ENCODE measurements at places on chromosomes 3 and 15.

DNA sequence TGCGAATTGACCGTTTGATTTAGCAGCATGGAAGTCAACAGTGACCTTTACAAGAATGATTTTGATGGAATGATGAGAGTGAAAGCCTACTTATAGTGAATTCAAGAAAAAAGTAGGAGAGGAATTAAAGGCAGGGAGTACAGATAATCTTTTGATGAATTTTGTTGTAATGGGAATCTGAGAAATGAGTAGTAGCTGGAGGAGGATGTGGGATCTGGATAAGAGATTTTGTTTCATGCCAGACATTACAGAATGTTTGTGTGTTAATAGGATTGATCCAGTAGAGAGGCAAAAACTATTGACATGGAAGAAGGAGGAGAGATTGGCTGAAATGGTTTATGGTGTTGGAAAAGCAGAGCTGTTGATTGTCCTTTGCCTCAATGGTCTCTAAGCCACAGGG, 17.4 kb upstream of the ZNF609 start:
- ATAC-seq: no peak

- no peak for ATAC-seq
These were observed 223.4 kb downstream of the THRB start for GRCh38 chr3:24271228-24271627.

- ATAC-seq: no peak
These were observed 32.6 kb upstream of the IREB2 start for GRCh38 chr15:78405336-78405924.

DNA sequence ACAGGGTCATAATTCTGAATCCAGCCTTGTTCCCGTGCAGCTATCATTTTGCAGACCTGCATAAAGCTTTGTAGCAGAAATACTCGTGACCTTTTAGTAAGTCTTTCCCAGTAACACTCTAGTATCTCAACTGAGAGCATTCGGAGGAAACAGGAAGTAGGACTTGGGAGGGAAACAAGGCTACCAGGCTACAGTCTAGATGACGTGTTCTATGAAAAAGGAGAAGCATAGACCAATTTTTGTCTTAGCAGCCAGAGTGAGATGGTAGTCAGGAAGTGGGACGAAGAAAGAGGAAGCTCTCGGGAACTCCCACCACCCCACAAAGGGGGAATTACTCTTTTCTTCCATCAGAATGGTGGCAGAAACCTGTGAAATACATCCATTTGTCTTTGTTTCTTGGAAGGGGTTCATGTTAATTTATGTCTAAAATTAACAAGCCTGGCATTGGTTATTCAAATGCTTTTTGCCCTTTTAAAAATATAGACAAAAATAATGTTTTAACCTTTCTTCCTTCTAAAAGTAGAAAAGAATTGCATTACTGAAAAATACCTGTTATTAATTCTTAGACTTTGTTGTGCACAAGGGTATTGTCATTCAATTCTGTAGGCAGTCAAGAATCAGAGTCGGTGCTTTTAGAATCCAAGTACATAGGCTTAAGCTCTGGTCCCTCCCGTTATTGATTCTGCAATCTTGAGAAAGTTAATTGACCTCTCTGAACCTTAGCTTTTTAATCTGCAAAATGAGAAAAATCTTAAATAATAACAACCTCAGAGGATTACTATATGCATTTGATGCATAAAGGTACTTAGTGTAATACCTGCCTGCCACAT, 1.6 kb upstream of the SUCNR1 start:
- ATAC-seq: peak; percentile 31

DNA sequence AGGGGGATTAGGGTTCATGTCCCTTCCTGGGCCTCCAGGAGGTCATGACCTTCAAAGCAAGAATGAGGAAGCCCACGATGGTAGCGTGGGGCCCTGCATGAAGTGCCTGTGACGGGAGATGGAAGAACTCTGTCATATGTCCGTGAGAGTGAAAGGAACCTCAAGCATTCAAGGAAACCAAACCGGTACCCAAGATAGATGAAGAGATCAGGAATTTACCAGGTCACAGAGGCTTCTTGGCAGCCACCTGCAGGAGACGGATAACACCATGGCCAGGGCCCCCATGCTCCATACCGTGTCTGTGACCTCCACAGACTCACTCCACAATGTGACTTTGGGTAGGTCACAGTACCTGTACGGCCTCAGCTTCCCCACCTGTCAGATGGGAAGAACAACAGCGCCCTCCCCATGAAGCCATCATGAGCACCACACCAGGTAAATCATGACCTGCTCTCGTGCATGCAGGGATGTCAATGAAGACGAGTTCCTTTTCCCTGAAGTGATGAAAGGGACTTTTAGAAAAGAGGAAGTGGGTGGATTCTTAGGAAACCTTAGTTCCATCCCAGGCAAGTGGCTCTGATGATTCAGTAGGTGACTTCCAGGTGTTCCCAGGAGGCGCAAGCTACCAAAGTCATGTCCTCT, 23.3 kb upstream of the CYP11A1 start:
- ATAC-seq: no peak

GRCh38 chr15:52760562-52760961, 29.6 kb downstream of the ONECUT1 start:
- ATAC-seq: no peak

DNA sequence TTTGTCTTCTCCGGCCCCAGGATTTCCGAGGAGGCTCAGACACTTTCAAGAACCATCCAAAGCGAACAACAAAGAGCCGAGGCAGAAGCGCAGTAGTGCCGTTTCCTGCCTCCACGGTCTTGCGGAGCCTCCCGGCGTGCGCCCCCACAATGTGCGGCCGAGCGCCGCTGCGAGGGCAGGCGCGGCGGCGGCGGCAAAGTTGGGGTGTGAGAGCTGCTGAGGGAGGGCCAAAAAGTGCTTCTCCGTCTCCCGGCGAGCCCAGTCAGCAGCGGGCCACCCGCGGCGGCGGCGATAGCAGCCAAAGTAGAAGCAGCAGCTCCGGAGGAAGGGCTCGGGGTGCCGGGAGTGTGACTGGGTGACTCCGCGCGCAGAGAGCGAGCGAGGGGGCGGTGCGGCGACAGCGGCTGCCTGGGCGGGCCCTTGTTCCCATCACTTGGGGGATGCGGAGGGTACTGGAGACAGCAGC, 749.1 kb downstream of the ROBO1 start:
- ATAC-seq: peak; percentile 78

GRCh38 chr15:98719137-98719740, 70.9 kb downstream of the IGF1R start:
- no peak for ATAC-seq

- peak; percentile 62 for ATAC-seq
These were observed 107.0 kb downstream of the ALCAM start for GRCh38 chr3:105473521-105474223.

DNA sequence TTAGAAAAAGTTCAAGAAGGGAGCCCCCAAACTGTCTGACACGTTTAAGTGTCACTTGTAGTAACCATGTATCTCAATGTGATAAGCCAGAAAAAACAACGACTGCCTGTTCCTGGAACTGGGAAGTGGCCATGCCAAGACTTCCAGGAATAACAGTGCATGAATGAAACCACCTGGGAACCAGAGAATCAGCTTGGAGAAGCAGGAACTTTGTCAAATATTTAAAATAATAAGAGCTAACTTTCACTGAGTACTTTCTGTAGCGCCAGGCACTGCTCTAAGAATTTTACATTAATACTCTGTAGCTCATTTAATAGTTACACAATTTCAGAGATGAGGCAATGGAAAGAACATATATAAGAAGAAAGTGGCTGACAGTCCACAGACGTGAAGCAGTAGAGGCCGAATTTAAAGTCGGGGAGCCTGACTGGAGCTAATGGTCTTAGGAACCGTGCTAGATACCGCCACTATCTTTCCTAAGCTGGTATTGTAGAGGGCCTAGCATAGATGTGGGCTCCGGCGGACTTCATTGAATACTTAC, 876 bp downstream of the PLSCR1 start:
- ATAC-seq: peak; percentile 9

DNA sequence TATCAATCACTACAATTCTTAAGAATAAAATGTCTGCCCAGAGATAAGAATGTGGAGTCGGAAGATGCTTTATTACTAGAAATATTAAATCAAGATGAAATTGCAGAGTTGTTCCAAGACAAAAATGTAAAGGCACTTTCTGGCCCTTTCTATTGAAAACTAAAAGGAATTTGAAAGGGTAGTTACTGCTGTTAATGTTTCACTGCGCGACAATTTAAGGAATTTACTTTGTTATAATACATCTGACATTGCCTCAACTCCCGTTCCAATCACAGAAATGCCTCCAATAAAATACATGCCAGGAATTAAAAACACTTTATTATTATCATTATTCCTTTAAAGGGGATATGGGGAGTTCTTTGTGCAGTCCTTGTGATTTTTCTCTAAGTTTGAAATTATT, 26.4 kb downstream of the RSL24D1 start:
- ATAC-seq: no peak

GRCh38 chr3:4547799-4548198, 54.7 kb downstream of the ITPR1 start:
- ATAC-seq: no peak

- ATAC-seq: no peak
These were observed 48.3 kb downstream of the GREM1 start for GRCh38 chr15:32766101-32766500.

DNA sequence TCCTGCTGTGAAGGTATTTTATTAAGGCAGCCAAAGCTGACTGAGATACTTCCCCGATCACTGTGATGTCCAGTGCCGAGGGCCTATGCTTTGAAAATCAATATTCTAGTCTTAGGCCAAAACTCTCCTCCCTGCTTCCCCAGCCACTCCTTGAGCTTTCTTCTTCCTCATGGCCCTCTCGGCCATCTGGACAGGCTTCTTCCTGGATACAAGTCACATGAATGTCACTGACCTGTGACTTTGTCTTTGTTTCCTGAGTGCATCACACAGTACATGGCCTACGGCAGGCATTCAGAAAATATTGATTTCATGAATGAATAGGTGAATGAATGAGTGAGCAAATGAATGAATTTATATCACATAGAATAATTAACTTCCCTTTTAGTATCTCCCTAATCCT, 24.6 kb upstream of the HES1 start:
- ATAC-seq: peak; percentile 32

- ATAC-seq: peak; percentile 15
These were observed 22.1 kb downstream of the MAPKAPK3 start for GRCh38 chr3:50639055-50639494.

DNA sequence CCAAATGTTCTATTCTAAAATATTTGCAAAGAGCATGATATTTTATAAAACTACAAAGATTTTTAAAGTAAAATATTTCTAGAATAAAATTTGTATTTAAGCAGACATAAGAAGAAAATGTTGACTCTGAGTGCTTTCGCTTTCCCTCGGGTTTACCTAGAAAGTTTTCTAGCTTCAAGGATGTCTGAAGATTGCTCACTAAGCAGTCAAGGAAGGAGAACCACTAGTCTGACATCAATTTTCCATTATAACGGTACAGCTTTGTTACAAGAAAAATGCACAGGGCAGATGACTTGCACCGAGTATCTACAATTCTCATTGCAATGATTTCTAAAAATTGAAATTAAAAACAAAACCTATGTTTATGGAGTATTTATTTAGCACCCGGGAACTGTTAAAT, 14.2 kb downstream of the GPR15 start:
- ATAC-seq: no peak

DNA sequence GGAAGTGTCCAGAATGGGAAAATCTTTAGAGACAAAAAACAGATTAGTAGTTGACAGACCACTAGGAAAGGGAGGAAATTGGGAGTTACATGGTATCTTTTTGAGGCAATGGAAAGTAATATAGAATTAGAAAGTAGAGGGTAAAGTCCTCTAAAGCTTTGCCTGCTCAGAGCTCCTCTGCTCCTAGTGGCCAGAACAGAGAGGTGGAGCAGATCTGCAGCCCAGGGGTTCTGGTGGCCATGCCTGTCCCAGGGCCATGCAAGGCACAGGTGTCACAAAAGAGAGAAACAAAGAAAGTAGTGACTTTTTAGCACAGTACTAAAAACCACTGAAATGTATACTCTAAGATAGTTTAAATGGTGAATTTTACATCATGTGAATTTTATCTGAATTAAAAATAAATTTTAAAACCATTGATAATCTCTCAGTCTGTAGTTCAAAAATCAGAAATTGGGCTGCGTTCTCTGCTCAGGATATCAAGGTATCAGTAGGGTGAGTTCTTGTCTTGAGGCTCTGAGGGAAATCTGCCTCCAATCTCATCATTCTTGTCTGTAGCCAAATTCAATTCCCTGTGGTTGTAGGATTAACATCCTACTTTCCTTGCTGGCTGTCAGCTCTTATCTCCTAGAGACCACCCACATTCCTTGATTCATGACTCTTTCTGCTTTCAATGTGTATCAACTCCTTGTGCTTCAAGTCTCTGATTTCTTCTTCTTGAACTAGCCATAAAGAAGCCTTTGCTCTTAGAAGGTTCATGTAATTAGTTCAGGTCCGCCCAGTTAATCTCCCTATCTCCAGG, 23.6 kb downstream of the PYGO1 start:
- no peak for ATAC-seq

DNA sequence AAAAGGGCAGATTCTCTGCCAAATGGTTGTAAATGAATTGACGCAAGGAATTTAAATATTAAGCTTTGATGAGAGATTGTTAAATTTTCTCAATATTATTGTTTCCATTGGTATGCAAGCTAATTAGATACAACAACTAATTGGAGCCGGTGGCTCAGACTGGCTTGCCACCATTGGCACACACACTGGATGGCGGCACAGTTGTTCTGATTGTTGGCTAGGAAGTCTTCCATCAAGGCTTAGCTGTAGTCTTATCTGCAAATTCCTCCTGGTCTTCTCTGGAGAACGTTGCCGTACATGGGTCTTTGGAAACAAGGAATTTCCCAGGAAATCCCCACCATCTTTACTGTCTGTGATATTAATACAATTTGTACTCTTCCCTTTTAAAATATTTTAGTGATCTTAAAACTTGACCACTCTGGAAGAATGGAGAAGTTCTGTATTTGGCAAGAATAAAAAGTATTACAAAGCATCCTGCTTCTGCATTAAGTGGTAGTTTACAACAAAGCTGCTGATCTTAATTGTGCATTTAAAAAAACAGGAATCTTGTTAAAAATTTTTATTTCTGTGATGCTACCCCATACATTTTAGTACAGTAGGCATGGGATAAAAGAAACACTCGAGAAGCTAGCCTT, 126.5 kb downstream of the UBE2E2 start:
- ATAC-seq: no peak

DNA sequence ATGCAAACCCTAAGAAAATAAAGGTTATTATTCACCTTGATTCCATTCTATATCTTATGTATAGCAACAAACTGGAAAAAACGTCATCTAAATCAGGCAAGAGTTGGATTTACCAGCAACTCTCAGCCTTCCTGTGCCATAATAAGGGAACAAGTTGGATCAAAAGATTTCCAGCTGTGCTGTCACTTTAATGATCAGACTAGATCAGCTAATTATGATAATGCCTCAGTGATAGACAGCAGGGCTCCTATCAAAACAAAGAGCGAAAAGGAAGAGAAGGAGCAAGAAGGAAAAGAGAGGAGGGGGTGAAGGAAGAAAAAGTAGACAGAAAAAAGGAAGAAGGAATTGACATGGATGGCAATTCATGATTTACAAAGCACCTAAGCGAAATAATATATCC, 36.7 kb upstream of the BCL6 start:
- ATAC-seq: no peak

DNA sequence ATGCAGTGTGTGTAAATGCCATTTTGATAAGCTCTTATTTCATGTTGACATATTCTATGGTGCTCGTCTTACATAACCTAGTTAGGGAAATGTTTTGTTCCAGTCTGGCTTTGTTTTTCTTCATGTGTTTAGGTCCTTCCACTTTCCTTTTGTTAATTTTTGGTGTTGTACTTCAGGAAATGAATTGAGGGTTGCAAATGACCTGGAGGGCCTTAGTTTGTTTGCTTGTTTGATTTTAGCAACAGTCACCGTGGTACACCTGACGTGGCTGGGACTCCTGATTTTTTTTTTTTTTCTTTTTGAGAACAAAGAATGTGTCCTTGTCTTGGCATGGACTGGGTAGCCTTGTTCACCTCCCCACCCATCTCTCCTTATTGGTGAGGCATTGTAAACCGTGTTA, 114.8 kb downstream of the IGF1R start:
- peak; percentile 11 for ATAC-seq

All from esophagus mucosa (tissue), 1 donor.